Naive thymus-derived CD4-positive, alpha-beta T cell (primary cell): ENCODE measurements at places on chromosomes 4 and X.

DNA sequence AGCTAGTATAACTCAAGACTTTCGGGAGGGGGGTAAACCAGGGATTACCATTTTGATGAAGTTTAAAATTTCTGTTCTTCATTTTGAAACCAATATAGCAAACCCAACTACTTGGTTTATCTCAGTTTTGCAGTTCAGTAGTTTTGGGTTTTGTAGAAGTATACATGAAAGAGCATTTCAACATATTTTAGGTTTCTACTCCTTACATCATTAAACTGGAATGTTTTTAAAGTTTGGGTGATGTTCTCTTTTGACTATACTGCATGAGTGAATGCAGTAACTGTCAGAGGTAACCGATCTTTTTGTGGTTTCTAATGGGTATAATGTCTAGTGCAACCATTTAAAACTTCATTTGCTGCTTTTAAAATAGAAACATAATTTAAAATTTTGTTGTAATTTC lies 248.3 kb upstream of the MAD2L1 start:
- DNase-seq, result no peak

DNA sequence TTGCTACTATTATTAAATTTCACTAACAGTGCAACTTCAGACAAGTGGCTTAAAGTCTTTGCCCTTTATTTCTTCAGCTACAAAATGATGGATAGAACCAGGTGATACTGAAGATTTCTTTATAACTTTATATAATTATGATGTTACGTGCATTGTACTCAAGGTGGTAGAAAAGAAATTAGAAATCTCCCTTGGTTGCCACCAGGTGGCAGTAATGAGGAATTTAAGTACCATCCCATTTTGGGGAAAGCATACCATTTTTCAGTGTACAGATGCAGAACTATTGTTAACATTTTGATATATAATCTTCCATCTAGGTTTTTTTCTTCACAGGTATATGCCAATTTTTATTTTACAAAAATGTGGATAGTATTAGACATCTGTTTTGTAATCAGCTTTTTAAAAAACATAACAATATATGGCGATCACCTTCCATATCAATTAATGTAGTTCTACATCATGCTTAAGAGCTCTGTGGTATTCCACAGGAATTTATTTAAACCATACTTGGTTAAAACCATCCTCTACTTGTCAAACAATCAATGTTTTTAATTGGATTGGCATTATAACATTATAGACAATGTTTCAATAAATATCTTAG lies 37.7 kb upstream of the RAB33B start:
- peak; percentile 44 for DNase-seq

GRCh38 chrX:154751203-154751668 lies 359 bp upstream of the GAB3 start:
- DNase-seq, result no peak

GRCh38 chr4:186299291-186299690 lies 33.3 kb downstream of the F11 start:
- no peak for DNase-seq

DNA sequence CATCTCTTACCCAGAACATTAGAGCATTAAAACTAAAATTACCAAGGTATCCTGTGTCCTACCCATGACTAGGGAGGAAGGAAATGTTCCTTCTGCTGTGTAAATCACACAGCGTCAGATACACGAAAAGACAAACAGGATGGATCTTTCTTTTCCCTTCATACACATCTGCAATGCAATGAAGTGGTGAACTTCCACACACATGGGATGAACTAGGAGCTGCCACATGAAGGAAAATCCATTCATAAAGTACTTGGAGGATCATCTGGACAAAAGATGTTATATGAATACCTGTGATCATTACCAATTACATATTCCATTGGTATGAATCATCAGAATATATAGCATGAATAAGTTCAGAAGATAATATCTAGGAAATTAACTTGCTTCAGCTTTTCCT lies 46.2 kb downstream of the LDB2 start:
- DNase-seq, result no peak

DNA sequence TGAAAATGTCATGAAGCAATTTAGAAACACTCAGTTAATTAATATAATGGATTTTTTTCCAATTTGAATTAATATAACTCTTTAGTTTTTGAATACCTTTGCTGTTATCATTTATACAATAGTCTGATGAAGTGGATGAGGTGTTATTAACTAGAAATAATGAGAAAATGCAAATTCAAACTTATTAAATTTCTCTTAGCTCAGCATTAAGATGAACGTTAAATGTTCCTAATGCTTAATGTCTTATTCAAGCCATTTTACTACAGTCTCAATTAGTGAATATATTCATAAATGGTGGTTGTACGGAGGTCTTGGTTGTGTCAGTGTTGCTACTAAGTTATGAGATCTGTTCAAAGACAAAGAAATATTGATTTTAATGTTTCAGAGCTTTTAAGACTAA lies 186.3 kb downstream of the DTHD1 start:
- DNase-seq, result no peak

- DNase-seq, result no peak
Measured at GRCh38 chr4:26017531-26017930, 103.5 kb downstream of the SMIM20 start.

DNA sequence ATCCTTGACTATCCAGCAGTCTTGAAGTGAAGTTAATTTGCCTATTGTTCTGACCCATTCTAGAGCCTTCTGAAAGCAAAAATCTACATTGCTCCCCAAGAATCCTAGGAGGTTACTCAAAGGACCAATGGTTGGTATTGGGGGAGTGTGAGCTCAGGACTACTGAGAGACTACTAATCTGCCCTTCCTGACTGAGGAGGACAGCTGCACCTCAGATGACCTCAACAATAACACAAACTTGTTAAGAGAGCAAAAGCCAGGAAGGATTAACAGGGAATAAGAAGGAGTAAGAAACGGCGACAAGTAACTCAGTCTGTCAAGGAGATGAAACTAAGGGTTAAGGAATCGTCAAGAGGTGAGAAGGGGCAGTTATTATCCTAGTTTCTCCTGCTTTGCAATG lies 43.4 kb downstream of the IDS start:
- no peak for DNase-seq

GRCh38 chr4:74223098-74223497 lies 65.2 kb downstream of the MTHFD2L start:
- no peak for DNase-seq

- DNase-seq, result no peak
Measured at GRCh38 chr4:165175879-165176278, 31.5 kb upstream of the KLHL2 start.

DNA sequence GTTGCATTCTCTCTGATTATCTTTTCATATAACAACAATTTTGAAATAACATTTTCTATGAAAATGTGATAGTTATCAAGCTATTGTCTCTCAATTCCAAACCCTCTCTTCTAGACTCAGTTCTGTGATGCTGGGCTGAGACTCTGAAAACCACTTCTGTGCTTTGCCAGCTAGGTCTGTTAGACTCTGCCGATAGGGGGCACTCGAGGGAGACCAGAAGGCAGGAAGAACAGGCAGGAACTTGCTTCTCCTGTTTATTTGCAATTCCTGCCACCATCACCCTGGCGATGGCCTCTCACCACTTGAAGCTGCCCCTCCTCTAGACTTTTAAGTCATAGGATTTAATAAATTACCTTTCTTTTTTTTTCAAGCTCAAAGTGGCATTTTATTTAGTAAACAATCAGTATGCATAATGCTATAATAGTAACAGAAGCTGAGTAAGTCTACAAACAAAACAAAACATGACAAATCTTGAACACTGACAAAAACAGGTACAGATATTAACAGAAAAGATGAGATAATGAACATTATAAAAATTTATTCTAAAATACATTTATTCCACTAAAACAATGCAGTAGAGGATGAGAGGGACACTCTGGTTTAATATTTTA lies 49.7 kb downstream of the RASL11B start:
- peak; percentile 52 for DNase-seq

DNA sequence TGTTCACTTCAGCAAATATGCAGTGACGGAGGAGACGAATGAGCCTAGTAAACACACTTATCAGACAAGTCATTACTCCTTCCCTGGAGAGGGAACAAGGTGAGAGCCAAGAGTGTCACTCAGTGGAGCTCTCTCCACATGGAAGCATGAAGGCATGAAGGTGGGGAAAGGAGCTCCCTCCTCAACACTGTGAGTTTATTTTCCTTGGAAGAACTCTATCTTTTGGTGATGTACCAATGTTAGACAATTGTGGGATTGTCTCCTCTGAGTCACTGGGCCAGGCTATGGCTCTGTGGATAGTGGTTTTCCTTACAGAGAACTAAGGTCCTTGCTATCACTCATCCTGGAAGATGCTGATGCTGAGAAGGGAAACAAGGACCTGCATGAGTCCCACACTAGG lies 200.2 kb downstream of the CPEB2 start:
- no peak for DNase-seq

DNA sequence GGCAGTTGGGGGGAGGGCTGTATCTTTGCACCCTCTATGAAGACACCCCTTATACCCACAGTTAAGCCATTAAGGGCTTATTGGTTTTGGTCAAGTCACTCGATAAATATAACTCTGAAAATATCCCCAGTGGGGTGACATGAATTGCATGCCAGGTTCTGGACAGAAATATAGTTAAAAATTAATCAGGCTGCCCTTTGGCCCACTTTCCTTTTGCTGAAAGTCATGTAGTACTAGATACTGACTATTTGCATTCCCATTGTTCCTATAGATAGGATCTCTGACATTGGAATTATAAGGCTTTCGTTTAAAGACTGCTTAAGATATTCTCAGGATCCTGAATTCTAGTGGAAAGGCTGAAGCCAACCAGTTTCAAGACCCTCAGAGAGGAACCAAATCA lies 43.5 kb upstream of the LAMP2 start:
- DNase-seq, result no peak

DNA sequence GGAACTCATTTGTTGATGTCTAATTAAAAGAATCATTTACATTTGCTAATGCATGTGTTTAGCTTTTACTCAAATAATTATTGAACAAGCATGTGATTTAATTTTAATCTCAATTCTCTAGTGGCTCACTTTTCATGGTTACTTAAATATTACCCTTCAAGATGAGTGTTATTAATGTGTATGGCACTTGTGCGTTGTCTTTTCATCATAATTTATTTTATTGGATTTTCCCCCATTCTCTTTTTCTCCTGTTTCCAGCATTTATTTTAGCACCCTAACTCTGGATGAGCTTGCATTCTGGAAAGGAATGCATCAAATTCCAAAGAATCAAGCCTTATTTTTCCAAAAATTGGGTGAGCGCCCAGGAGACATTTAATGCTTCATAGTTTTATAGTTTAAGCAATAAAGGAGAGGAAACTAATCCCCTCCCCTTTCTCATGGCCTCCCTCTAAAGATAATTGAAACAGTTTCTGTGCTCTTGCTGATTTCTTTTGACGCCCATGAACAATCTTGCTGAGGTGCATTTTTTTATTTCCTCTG lies 191.1 kb upstream of the FAT4 start:
- no peak for DNase-seq

DNA sequence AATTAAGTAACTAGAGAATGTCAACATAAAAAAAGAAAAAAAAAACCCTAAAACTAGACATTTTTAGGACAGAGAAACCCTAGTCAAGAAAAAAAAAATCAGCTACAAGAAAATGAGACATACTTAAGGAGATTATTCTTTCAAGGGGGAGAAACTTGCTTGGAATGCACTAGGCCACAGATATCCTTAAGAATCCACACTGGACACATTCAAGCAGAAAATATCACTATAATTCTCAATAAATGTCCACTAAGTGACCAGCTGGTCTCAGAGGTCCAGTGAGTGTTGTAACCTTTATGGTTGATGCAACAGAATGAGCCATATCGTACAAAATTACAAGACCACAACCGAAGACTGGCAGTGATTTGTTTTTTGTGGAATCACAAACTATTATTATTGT lies 15.6 kb upstream of the IBSP start:
- DNase-seq, result no peak
